ENCODE measurements at places on chromosomes 11 and 22. TPM values are rescaled to one million over a fixed set of nuclear protein-coding genes. Genes with fewer than 3 reads are reported as not detected.
A peak's percentile ranks its signal among the peaks of the same experiment; 100 is the strongest.

GRCh38 chr11:6778518-6778917 lies 4.3 kb upstream of the OR2AG1 start:
- DNase-seq, result no peak

GRCh38 chr11:97833412-97833811 lies 1187.3 kb upstream of the CNTN5 start:
- DNase-seq, result no peak

- no peak for DNase-seq
These were observed 59.9 kb downstream of the APIP start for GRCh38 chr11:34856251-34856650.

DNA sequence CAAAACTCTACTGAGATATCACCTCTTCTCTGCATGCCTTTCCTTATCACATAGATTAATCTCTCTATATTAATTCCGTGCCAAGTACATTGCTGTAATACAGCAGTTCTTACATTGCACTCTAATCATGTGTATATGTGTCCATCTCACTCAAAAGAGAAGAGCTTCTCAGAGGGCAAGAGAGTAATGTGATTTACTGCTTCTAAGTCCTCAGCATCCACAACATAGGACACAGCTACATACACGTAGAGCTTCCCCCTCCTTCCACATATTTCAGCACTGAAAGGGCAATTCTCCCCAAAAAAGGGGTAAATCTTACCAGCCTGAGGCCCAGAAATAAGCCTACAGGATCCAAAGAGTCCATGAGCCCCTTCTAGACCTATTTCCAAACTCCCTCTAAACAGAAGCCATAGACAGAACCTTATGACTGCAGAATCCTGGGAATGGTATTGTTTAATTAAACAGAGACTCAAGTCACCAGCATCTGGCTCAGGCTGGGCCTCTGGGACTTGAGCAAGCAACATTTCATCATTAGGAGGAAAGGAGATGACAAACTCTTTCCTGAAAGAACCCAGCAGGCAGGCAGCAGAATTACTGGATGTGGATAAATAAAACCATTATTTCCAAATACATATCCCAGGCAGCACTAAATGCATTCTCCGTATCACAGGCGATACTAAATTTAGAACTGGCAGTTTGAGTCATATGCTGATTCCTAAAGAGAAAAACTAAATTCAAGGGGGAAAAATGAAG lies 87.2 kb downstream of the KCNC1 start:
- peak; percentile 53 for DNase-seq

DNA sequence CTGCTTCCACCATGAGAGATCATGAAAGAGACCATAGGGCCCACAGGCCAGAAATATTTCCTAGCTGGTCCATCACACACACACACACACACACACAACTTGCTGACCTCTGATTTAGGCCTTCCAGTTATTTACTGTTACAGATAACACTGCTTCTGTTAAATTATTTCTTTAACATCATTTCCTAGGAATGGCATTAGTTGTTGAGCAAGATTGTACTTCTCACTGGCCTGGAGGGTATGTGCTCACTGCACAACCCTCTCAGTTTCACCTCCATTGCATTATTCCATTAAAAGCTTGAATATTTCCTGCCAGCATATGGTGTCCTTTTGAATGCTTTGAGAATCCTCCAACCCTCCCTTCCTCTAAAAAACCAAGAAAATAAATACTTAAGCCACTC lies 104.4 kb downstream of the MICAL2 start:
- no peak for DNase-seq

DNA sequence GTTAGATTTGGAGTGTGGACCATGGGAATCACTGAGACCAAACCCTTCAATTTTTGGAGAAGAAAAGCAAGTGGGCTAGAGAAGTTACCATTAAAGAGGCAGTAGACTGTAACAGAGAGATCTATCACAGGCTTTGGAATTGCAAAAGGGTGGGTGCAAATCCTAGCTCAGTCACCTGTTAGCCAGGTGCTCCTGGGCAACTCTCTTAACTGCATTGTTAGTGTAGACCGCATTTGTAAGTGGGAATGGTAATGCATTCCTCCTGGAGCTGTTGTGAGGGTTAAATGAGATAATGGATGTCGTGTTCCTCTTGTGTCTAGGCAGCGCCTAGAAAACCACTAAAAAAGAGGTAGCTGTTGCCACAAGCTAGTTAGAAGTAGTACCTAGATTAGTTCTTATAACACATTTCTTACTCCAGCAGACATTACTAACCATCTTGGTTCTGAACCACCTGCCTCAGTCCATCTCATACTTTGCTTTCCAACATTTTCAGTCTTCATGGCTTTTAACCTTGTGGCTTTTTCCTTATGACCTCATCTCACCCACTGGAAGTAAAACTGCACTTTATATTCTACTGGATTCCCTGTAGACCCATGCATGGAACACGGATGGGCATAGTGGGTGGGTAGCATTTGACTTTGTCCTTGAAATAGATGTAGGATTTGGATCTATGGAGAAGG lies 153.0 kb downstream of the HIPK3 start:
- DNase-seq, result no peak

Gene GLYAT
- total RNA-seq, result 0.22 TPM

- no peak for DNase-seq
These were observed 115.2 kb upstream of the PITPNB start for GRCh38 chr22:28034145-28034759.

DNA sequence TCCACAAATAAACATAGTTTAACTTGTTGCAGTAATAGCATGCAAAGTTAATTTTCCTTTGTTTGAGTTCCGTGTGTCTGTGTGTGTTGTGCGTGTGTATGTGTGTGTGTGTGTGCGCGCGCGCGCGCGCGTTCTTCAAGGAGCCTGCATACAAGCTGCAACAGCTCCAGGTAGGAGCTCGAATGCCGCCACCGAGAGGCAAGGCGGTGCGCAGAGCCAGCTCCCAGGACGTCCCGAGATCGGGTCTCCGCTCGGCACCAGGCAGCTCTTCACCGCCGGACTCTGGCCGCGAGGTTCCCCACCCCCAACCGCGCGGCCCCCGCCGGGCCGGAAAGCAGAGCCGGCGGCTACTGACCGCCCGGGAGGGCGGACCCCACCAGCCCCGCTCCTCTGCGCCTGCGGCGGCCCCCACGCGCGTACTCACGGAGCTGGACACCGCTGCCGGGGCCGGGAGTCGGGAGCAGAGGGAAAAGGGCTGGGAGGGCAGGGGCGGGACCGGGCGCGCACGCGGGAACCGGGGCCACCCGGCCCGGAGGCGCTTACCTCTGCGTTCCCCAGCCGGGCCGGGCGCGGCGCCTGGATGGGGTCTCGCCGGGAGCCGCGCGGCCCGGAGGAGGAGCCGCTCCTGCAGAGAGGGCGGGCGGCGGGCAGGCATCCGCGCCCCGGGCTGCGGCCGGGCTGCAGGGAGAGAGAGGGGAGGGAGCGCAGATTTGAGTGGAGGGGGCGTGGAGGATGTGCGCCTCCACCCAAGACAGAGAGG lies 40.4 kb upstream of the AKIP1 start:
- peak; percentile 67 for DNase-seq

DNA sequence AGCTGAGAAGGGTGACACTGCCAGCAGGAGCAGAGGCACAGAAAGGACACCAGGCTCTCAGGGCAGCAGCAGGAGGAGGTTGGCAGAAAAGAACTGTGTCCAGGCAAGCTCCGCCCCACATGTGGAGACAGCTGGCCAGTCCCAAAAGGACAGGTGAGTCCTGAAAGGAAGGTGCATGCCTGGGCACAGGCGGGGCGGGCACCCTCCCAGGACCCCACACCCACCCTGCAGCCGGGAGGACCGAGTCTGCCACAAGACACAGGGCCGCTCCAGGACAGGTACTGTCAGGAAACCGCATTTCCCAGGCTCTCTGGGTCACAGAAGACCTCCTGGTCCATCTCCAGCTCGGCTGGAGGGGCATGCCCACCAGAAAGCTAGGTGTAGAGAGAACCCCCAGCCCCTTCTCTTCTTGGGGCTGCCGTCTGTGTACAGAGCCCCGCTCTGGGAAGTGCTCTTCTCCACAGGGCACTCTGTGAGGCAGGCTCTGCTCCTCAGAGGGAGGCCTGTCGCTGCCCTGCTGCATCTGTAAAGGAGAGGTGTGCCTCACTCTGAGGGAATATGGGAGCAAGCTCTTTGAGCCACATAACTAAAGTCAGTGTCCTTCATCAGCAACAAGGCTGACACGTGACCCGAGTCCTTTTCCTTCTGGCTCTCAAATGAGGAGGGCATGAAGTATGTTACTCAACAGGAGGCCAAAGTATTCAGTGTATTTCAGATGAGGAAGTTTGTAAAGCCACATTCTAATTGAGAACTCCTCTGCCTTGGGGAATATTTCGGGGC lies 50.5 kb downstream of the CLTCL1 start:
- DNase-seq, result no peak

DNA sequence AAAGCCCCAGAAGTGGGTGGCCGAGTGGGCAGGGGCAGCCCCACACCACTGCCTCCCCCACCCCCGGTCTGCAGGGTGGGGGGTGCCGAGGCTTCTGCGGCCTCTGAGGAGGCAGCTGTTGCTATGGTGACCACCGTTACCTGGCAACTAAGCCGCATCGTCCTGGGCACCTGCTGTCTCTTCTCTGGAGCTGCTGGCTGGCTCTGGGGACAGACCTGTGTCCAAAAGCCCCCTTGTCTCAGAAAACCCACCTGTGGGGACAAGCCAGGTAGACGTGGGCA lies 79.9 kb upstream of the PRR5 start:
- DNase-seq, result no peak

Gene OR8B12
- not detected for total RNA-seq

DNA sequence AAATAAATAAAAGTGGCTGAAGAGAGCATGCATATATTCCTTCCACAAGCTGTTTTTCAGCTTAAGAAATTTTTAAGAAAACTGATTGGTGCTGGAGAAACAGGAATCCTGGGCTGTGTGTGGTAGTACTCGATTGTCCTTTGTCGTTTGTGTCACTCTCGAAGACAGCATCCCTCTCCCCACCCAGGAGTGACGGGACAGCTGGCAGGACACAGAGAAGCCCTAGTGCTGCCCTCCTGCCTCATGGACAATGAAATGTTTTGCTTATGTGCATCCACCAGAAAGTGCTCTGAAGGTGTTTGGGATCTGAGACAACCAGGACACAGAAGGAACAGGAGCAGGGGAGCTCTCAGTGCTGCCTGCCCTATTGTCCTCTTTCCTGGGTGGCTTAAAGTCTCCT lies 12.8 kb downstream of the PLAAT4 start:
- DNase-seq, result no peak

DNA sequence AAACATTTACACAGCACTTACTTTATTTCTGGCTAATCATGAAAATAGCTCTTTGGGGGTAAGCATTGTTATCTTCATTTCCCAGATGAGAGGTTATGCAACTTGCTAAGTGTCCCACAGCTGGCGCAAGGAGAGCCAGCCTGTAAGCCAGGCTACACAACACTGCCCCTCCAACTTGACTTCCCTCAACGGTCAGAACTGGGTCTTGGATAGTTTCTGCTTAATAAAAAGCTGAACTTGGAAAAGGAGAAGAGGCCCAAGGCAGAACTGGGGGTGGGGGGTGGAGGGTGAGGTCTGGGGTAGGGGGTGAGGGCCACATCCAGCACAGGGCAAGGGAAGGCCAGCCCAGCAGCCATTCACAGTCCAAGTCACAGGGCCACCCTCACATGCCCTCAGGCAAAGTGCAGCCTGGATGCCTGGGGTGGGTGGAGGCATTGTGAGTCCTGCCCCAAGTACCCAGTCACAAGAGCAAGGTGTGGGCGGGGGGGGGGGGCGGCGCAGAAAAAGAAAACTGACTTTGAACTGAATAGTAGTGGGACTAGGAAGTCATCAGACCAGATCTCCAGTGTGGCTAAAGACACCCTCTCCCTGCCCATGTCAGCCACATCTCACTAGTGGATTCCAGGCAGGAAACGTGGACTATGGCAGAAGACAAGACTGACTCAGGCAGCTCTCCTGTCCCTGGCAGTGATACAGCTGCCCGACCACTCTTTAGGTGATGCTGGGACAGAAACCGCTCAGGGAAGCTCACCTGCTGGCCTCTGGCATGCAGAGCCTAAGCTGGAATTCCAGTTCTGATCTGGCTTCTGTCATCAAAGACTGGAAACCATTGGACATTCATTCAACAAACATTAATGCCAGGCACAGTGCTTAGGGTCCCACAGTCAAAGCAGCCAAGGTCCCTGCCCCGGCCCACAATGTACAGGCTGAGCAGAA lies 52.4 kb downstream of the PACSIN2 start:
- DNase-seq, result peak; percentile 49

- peak; percentile 87 for DNase-seq
These were observed 21.6 kb downstream of the LRRC55 start for GRCh38 chr11:57203359-57203758.
